ENCODE measurements at places on chromosomes 16 and 17.

DNA sequence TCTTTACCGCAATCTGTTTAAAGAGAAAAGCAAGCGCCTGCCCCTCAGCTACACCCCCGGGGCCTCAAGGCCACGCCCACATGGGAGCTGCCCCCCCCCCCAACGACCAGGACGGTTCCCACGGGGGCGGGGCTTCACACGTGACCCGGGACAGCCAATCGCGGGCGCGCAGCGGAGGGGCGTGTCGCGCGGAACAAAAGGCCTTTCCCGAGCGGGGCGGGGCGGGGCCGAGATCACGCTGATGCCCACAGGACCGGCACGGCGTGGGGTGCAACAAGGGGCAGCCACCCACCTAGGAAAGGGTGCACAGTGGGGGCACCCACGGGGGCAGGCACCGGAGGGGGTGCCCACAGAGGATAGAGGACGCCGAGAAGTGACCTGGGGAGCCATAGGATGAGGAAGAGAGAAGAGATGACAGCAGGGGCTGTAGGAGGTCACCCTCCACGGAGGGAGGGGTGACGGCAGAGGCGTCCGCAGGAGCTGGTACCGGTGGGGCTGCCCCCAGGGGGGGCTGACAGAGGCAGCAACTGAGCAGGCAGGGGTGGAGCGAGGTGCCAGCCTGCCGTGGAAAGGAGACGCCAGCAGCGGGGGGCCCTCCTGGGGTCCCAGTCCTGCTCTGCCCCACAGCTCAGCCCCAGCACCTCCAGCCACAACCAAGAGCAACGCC, 6.2 kb downstream of the UNKL start:
- peak; percentile 95 for DNase-seq

DNA sequence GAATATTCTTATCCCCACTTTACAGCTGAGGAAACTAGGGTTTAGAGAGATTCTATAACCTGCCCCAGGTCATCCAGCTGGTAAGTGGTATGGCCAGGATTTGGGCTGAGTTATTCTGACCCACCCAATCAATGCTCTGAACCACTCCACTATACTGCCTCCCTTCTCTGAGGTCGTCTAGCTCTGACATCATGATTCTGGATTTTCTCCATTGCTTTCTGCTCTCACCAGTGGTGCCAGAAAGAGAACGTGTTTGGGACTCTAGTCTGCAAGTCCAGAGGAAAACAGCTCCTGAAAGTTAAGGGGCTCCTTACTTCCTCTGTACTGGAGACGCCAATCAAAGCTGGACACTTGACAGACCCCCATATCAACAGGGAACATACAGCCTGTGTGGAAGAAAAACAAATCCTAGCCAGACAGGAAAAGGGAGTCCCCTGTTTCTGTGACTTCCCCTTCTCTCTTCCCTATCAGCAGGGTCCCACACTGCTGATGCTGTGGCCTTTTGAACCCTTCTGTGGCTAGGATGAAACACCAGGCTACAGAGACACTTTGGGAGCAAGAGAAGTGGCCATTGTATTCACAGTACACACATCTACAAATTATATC, 6.0 kb upstream of the EZH1 start:
- no peak for DNase-seq

DNA sequence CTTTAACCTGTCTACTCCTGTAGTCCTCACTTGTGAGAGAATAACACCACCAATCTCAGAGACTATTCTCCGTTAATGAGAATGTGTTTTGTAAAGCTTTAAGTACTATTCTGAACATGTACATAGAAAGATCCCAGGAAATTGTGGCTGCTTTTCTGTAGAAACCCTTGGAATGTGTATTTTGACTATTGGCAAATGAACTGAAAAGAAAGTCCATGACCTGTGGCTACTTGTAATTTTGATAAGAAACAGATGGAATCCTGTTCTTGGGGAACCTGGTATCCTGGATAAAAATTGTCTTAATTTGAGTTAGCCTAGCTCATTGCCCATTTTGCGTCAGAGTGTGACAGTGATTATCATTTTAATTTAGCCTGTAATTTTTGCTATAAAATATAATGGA, 9.1 kb downstream of the CTCF start:
- no peak for DNase-seq

DNA sequence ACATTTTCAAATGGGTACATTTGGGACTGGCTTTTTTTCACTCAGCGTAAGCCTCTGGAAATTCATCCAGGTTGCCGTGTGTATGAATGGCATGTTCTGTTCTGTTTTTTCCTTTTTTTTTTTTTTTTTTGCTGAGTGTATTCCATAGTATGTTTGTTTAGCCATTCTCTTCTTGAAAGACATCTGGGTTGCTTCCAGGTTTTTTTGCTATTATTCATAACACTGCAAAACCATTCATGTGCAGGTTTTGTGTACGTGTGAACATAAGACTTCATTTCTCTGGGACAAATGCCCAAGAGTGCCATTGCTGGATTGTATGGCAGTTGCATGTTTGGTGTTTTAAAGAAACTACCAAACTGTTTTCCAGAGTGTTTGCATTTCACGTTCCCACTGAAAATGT, 335.9 kb upstream of the TNRC6C start:
- no peak for DNase-seq

- no peak for DNase-seq
These were observed 5.5 kb upstream of the ASGR1 start for GRCh38 chr17:7184647-7185046.
